ENCODE measurements at places on chromosomes 6 and 20.

DNA sequence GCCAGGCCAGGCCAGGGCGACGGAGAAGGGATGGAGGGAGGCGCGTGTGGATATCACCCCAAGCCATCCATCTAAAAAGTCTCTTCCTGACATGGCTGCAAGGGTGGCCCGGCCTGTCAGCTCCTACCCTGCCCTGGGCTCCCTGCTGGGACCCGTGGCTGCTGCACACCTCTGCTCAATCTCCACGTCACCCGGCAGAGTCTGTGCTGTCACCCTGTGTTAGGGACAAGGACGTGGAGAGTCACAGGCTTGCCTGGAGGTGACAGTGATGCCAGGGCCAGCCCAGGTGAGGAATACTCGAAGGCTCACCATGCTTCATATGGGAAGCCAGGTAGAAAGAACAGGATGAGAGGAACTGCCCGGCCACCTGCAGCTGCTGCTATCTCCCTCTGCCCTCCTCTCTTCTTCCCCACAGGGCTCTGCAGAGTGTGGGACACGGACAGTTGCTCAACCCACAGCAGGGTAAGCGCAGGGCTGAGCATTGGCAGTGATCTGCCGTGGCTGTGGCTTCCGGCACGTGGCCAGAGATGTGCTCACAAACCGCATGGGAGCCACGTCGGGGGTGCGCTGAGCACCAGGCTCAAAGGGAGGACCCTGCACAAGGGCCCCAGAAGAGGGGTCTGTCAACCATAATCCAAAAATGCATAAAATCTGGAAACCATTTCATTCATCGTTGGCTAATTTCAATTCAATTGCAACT, 214.3 kb downstream of the DLL1 start:
- DNase-seq, result no peak

DNA sequence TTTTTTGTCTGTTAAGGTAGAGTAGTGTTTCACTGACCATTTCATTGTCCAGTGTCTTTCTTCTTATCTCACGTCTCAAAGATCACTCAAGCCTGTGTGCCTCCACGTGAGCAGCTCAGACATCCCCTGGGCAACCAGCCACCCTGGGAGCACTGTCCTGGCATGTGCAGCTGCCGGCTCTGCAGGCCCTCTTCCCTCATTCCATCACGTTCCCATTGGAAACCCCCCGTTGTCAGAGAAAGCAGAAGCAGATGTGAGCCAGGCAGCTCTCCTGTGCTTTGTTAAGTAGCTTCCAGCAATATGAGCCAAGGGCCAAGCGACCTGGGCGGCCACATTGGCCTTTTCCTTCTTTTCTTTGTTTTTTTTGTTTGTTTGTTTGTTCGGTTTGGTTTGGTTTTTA, 233.2 kb upstream of the SYNDIG1 start:
- DNase-seq, result peak; percentile 54

DNA sequence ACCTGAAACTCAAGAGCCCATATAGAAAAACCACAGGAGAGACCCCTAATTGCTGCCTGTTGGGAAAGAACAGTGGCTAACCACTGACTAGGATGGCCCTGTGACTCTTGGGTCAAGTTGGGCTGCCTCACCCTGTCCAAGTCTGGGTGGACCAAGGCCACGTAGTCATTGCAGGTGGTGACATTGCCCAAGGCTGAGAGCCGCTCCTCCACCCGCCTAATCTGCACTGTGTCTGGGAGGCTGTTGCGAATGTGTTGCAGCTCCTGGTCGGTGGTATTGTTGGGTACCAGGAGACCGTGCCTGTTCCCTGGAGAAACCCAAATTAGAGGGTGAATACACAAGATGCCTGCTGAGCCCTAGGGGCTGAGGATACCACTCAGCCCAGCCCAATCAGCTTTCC, 2.6 kb upstream of the MMP24OS start:
- DNase-seq, result no peak

DNA sequence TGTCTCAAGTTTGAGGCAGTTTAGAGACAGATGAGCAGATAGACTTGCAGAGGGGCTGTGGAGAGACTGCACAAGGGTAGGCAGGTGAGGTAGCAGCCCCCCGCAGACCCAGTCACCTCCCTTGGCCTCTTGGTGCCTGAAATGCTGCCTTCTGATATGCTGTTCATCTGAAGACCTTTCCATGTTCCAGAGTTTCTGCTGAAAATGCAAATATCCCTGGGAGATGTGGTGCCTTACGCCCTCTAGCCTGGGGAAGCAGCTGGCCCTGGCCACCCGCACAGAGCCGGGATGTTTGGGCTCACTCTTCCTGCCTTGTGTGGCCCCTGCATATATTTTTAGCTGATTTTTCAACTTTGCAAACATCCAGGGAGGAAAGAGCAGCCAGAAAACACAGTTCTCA, 51.4 kb downstream of the TMEM242 start:
- no peak for DNase-seq

DNA sequence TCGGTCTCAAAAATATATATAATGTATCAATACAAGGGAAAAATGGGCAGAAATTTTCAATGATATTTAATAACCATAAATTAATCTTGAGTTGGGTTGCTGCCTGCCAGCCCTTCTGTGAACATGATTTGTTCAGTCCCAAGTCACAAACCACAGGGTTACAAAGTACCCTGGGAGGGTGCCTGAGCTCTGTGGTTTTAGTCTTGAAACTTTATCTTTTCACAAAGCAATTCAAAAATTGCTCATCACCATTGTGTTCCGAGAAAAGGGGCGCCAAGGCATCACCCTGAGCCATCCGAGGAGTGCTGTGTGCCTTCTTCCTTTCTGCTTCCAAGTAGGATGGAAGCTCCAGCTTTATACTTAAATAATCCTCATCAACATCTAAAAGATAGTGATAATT, 141.6 kb upstream of the AKAP12 start:
- DNase-seq, result no peak

- DNase-seq, result no peak
Measured at GRCh38 chr6:73176057-73176456, 49.2 kb downstream of the KHDC1L start.

DNA sequence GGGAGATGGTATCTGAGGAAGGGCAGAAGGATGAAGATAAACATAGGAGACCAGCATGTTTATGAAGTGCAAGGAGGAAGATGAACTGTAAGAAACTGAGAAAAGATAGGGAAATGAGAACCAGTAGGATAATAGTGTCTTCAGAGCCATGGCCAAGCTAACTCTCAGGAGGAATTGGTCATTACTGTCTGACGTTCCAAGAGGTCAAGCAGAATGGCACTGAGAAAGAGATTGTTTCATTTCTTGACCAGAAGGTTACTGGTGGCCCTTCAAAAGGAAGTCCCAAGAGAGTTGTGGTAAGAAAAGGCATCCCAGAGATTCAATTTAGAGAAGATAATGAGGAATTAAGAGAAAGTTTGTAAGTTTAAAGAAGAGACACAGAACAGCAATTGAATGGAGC, 47.5 kb downstream of the EYA4 start:
- DNase-seq, result no peak

DNA sequence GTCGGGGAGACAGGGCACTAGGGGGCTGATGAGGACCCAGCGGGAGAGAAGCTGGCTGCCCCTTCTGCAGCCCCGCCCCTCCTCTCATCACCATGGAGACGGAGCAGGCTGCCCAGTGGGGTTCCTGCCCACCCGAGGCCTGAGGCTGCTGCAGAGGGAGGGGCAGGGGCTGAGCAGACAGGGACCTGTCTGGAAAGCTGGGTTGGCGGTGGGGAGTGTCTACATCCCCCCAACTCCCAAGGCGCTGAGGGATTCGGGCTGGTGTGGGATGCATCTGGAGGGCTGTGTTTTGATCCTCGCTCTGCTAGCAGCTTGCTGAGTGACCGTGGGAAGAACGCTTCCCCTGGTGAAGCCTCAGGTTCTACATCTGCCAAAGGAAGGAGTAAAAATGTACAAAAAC, 1.2 kb upstream of the BPI start:
- no peak for DNase-seq

GRCh38 chr6:11317885-11318771, 85.7 kb upstream of the NEDD9 start:
- DNase-seq, result peak; percentile 92

DNA sequence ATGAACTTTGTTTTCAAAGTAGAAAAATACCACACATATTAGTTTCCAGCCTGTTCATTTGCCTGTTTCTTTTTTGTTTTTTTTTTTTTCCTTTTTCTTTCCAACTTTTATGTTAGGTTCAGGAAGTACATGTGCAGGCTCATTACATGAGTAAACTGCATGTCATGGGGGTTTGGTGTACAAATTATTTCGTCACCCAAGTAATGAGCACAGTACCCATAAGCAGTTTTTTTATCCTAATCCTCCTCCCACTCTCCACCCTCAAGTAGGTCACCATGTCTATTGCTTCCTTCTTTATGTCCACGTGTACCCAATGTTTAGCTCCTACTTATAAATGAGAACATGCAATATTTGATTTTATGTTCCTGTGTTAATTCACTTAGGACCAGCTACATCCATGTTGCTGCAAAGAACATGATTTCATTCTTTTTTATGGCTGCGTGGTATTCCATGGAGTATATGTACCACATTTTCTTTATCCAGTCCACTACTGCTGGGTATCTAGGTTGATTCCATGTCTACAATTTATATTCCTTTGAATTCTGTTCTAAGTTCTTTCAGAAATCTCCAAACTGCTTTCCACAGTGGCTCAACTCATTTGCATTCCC, 31.8 kb downstream of the SNX14 start:
- no peak for DNase-seq

GRCh38 chr6:72260489-72260888, 361.4 kb upstream of the KCNQ5 start:
- no peak for DNase-seq

DNA sequence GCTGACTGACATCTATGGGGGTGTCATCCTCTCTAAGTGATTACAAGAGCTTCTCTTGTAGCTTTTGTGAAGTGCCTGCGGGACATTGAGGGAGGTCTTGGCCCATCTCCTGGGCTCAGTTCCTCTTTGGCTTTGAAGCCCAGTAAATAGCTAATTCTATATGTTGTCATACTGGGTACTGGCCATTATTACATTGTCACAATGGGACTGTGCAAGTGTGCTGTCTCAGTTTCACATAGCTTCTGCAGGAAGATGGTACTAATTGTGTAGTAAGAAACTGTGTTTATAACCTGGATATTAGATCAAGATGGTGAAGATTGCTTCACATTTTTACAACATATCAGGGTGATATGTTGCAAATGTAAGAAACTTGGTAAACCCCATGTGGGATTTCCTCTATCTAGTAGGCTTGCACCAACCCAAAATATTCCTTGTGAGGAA, 19.9 kb downstream of the SPINT3 start:
- DNase-seq, result no peak

GRCh38 chr6:90286884-90287488, 9.7 kb downstream of the BACH2 start:
- no peak for DNase-seq

DNA sequence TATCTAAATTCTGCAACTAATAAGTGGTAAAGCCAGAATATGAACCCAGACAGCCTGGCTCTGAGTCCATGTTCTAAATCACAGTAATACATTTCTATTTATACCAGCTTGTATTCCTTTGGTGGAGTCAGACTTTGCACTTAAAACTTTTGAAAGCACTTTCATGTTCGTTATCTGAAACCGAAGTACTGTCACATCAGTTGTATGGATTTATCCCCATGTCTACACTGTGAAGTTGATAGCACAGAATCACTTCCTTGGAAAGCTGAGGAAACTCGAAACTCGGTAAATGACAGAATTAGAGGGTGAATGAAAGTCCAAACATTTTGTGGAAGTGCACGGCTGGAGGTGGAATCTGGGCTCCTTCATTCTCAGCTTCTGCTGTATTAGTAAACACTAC, 28.3 kb upstream of the CTAGE9 start:
- no peak for DNase-seq

All from astrocyte of the cerebellum (primary cell).